Effector memory CD8-positive, alpha-beta T cell (primary cell): ENCODE measurements at places on chromosomes 3 and 15.

DNA sequence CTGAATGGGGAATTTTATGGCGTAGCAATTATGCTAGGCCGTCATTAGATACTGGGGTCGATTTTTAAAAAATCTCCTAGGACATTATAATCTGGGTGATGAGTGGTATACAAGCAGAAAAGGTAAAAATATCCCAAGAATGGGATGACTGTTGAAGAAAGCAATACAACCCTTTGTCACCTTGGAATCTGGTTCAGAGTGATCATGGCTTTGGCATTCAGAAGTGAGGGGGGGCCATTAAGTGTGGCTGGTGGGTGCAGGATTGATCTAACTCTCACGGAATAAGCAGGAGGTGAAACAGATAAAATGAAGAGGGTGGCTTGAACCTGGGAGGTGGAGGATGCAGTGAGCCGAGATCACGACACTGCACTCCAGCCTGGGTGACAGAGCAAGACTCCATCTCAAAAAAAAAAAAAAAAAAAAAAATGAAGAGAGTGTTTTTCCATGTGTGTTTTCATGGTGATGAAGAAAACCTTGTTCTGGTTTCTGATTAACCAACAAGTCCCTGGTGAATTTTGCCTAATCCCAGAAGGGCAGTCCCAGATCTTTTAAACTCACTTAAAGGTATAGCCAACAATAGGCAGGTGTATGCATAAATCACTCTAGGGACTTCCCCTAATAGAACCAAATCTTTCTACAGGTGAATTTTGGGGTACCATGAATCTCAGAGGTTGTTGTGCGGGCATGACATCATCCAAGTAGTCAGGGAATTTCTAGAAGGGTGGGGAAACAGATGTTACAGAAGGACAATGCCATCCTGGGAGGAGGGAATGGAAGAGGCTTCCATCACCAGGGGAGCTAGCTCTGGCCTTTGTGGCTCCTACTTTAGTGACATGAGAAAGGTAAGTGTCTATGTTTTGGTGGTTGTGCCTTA, 3.1 kb upstream of the RAD54L2 start:
- DNase-seq: no peak

DNA sequence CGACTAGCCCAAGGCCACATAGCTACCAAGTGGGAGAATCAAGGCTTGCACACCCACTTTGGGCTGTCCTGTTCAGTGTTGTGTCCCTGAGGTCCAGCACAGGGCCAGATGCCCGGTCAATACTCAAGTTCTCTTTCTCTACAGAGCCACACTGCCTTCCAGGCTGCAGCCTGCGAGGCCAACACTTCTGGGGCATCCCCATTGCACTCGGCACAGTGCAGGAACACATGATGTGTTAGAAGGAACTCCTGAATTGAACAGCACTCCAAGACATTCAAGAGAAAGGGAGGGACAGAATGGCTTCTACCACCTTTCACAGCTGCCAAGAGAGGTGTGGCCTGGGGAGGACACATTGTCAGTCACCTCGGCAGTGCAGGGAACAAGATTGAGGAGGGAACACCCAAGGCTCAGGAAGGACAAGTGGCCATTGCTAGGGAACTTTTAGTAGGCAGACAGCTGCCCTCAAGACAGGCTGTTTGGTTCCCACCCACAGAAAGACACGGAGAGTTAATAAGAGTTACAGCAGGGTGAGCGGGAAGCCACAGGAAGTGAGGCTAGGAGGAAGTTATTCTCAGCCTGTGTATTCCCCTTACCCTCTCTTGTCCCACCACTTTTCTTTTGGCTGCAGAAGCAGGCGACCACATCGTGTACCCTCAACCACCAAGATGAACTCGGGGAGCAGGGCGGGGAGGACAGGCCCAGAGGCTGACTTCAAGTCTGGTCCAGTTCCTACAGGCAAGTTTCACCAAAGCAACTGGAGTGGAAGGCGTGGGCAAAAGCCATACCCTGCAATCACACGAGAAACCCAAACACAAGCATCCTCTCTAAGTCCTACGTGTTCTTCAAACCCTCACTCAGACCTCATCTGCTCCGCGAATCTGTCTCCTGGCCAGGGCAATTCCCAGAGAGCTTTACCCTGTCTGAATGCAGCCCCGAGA, 69.4 kb downstream of the SRGAP3 start:
- DNase-seq: no peak

GRCh38 chr3:136938334-136938733, 19.4 kb upstream of the IL20RB start:
- DNase-seq: no peak

DNA sequence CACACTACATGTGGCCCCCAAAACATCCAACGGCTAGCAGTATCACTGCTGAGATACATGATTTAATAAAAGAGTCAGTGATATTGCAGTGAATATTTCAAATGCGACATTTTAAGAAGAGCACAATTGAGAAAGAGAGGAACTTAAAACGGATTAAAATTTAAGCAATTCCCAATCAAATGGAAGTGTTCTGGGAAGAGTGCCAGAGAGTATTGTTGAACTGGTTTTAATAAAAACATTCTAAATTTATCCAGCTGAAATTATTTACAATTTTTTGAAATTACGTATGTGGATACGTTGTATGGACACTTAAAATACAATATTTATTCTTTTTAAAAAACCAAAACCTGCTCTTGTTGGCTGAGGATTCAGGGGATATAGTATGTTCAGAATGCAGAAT, 117.7 kb downstream of the C3orf38 start:
- no peak for DNase-seq

DNA sequence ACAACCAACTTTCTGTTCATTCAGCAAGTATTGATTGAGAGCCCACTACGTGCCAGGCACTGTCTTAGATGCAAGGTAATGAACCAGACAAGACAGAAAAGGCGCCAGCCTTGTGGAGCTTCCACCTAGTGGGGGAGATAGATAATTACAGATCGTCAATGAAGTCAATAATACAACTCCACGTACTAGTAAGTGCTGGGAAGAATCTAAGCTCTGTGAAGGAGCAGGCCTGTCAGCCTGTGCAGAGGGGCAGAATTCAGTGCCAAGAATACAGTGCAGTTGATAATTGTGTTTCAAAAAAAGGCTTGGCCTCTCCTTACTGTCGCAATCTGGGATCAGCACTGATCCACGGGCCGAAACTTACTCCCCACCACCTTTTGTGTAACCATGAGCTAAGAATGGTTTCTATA, 186.3 kb downstream of the FEZF2 start:
- no peak for DNase-seq

DNA sequence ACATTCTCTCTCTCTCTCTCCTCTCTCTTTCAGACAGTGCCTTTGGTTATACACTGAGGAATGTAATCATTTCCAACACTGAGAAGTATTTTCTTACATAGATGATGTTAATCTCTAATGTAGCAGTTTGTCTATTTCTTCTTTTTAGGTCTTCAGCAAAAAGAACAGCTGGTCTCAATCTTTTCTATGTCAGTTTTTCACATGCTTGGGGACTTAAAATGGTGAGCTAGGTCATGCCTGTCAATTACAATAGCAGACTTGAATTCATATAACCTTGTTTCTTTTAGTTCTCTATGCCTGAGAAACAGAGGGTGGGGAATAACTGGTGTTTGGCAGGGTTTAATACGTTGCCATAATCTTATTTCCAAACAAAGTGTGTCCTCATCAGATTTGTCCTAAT, 786.2 kb downstream of the SQOR start:
- no peak for DNase-seq

DNA sequence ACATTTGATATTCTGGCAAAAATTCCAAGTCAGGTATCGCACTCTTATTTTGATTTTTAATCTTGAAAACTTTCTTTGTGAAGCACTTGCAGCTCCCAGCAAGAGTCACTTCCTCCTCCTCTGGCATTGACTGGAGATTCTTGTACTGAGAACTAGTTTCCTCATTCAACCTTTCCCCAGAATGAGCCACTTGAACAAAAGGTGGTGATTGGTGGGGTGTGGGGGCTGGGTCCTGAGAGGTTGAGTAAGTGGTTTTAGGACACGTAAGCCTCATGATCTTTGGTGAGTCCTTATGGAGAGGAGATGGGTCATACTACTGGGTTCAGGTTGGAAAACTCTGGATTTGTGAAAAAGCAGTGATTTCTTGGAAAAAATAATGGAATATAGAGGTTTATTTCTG, 32.3 kb upstream of the ONECUT1 start:
- no peak for DNase-seq

DNA sequence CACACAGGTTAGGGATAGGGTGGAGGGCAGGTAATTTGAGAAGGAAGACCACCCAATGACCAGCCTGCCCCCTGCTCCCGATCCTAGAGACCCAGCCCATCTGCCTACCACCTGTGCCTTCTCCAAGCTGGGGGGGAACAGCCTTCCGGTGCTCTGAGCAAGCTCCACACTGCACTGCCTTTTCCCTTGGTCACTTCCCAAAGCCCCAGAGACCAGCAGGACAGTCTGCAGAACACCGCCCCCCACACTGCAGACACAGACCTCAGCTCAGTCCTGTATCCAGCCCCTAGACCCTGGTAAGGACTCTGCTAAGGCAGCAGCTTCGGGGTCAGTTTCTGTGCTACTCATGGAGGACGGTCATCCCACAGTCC, 156.9 kb downstream of the MEGF11 start:
- no peak for DNase-seq

GRCh38 chr15:80854104-80854503, 74.9 kb downstream of the CEMIP start:
- DNase-seq: no peak

DNA sequence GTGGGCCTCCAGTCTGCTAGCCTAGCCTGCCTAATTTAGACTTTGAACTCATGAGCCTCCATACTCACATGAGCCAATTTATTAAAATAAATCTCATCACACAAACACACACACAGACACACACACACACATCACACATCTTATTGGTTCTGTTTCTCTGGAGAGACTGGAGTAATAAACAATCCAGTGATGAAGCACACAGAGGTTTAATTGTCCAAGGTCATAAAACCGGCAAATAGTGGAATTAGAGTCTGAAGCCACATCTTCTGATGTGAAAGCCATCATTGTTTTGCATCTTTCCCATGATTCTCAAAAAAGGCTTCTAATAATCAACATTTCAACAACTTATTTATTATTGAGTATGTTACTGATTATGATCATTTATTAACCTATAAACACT, 249.4 kb upstream of the KCNH8 start:
- DNase-seq: no peak

DNA sequence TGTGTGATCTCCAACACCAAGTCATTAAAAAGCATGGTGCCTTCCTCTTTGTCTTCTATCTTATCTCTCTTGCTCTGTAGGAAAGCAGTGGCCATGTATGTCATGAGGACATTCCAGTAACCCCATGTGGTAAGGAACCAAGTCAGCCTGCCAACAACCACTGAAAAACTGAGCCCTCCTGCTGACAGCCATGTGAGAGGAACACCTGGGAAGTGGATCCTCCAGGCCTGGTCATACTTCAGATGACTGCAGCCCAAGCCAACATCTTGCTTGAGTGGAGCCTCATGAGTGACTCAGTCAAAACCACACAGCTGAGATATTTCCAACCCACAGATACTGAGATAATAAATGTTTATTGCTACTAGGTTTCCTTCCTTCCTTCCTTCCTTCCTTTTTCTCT, 597.3 kb downstream of the ZIC1 start:
- DNase-seq: no peak

GRCh38 chr15:92043283-92043682, 189.8 kb downstream of the SLCO3A1 start:
- no peak for DNase-seq

DNA sequence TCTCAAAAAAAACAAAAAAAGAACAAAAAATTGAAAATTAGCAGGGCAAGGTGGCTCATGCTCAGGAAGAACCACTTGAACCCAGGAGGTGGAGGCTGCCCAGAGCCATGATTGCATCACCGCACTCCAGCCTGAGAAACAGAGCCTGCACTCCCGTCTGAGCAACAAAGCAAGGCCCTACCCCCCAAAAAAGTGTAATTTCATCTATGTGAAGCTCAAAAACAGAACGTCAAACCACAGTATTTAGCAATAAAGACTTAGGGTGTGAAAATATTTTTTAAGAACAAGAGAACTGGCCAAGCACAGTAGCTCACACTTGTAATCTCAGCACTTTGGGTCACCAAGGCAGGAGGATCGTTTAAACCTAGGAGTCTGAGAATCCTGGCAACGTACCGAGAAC, 38.2 kb downstream of the STAG1 start:
- DNase-seq: no peak
